ENCODE measurements at places on chromosomes 11 and 22. TPM values are rescaled to one million over a fixed set of nuclear protein-coding genes. Genes with fewer than 3 reads are reported as not detected.

Gene OR10A2
- not detected for total RNA-seq

Gene DRD4
- 0.29 TPM for total RNA-seq

Gene TENM4
- 7.9 TPM for total RNA-seq

Gene TBX10
- not detected for total RNA-seq

Gene CREBZF
- 120 TPM for total RNA-seq

Gene CD81
- total RNA-seq, result 330 TPM

Gene JRKL
- 9.2 TPM for total RNA-seq

Gene DEPDC7
- total RNA-seq, result 0.64 TPM

Gene TSSK2
- not detected for total RNA-seq

Gene VSIG10L2
- total RNA-seq, result not detected

Gene HEPN1
- total RNA-seq, result not detected

Gene FXYD2
- 0.66 TPM for total RNA-seq

Gene INPP5J
- 15.2 TPM for total RNA-seq

Gene KRTAP5-11
- total RNA-seq, result not detected

Gene PDGFB
- total RNA-seq, result 8.5 TPM

Gene DSCAML1
- 0.33 TPM for total RNA-seq

Gene POLD4
- 48.7 TPM for total RNA-seq

Gene LDLRAD3
- 20.3 TPM for total RNA-seq

Gene SYT7
- total RNA-seq, result 11.7 TPM

Gene MMP8
- total RNA-seq, result not detected

Gene EML3
- 35.7 TPM for total RNA-seq

Gene LRP5
- total RNA-seq, result 23.6 TPM

Gene ABCC8
- 10.5 TPM for total RNA-seq

Gene FAM227A
- total RNA-seq, result 7.9 TPM

Gene PRDM10
- total RNA-seq, result 4.5 TPM

Gene RFPL1
- not detected for total RNA-seq

Gene RASSF10
- total RNA-seq, result 9.7 TPM

Gene TPBGL
- not detected for total RNA-seq

Gene MOV10L1
- 0.33 TPM for total RNA-seq

Gene C11orf87
- not detected for total RNA-seq

Gene YWHAH
- total RNA-seq, result 94.3 TPM

Gene MS4A6A
- 341 TPM for total RNA-seq

Gene BMAL1
- total RNA-seq, result 57.5 TPM

Gene CD3G
- total RNA-seq, result 1.2 TPM

Gene MUC15
- not detected for total RNA-seq

Gene FOLR1
- 11.8 TPM for total RNA-seq

Gene OR5P2
- total RNA-seq, result 6.6 TPM

Gene KIRREL3
- total RNA-seq, result not detected

Gene OR52N2
- not detected for total RNA-seq

Gene SLC37A2
- total RNA-seq, result 13.6 TPM

Gene YPEL1
- total RNA-seq, result 7.9 TPM

Gene C11orf97
- total RNA-seq, result not detected

Gene SEPTIN5
- 18.4 TPM for total RNA-seq

Gene TSKU
- total RNA-seq, result 65.1 TPM
